Stimulated activated CD8-positive, alpha-beta memory T cell treated with anti-CD3 and anti-CD28 coated beads, Interleukin-4, amount 100 ng/mL, for 1 hour (primary cell): ENCODE measurements at places on chromosomes 3 and 15.

DNA sequence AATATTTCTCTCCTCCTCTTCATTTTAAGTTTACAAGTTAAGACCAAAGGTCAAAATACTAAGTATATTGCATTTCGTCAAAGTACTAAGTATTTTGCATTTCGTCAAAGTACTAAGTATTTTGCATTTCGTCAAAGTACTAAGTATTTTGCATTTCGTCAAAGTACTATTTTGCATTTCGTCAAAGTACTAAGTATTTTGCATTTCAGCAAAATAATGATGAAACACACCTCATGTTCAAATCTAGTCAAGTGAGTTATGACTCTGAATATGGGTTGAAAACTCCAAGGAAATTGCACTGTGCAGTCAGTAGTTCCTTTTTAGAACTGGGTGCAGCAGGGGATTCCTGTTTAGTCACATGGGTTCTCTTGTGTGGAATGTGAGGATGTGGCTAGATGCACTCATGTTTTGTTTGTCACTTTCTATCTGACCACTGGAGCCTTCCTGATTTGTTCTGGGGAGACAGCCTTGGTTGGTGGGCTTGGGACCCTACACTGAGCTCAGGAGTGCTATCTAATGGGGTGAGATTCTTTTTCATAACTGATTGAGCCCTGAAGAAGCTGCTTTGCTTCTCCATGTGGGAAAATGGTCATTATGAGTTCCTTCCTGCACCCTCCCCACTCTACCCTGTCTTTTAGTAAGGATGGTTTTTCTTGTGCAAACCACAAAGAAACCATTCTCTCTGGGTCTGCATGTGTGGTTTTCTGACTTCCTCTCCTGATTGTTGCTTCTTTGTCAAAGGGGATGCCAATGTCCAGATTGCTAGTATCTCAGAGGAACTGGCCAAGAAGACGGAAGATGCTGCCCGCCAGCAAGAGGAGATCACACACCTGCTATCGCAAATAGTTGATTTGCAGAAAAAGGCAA, 73.4 kb downstream of the CCK start:
- no peak for DNase-seq

DNA sequence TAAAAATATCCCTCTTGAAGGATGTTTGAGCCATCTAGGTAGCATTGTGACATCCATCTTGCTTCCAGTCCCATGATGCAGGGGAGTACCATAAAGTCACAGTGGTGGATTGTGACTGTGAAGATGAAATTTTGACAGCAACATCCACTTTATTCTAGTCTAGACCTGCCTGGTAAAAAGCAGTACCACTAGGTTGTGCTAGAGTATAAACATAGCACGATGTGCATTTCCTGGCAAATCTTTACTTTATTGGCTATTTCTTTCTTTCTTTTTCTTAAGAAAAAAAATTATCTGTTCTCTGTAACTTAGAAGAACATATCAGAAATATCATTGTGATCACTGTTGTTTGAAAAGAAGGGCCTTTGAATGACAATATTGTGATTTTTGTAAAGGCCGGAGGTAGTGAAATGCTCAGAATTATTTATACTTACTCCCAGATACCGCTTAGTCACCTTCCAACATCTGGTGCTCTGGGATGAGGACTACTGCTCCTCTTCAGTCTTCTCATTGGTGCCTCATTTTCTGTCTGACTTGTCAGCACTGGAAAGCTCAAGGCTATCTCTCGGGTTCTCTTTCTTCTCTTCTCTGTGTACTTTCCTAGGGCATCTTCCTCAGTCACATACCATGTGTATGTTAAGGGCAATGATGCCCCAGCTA, 35.6 kb downstream of the AGBL1 start:
- no peak for DNase-seq

DNA sequence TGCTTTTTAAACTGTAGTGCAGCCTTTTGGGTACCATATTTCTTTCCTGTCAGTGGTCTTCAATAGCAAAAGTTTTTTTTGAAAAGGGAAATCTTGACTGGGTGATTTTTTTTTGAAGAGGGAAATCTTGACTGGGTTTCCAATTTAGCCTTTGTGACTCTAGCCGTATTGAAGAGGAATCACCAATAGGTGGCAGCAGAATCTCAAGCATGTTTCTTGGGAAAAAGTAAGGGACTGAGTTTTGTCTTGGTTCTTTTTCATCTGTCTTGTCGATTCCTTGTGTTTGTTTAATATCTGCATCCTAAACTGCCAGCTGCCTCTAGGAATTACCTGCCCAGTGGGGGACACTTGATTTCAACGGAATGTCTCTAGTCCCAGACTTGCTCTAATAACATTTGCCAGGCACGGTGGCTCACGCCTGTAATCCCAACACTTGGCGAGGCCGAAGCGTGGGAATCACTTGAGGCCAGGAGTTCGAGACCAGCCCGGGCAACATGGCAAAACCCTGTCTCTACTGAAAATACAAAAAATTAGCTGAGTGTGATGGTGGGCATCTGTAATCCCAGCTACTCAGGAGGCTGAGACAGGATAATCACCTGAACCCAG, 89.2 kb downstream of the RBPMS2 start:
- DNase-seq: no peak

DNA sequence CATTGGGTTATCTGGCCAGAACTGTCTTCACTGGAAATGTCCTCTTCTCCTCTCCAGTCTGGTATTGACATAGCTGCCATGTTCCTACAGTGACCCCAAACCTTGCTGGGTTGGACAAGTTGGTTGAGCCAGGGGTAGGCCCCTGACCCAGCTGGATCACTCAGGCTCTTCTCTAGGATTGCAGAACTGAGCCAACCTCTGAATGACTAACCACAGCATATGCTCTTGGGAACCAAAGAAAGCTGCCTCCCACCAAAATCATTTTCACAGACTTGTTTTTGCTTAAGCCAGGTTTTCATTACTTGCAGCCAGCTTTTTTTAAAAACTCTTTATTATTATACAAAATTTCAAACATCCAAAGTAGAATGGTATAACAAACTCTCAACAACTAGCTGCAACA, 41.4 kb downstream of the FSIP1 start:
- no peak for DNase-seq

- DNase-seq: no peak
Observed at GRCh38 chr15:61380270-61380669, 151.2 kb upstream of the RORA start.

- DNase-seq: no peak
Observed at GRCh38 chr3:58711871-58712270, 45.3 kb upstream of the FAM3D start.

DNA sequence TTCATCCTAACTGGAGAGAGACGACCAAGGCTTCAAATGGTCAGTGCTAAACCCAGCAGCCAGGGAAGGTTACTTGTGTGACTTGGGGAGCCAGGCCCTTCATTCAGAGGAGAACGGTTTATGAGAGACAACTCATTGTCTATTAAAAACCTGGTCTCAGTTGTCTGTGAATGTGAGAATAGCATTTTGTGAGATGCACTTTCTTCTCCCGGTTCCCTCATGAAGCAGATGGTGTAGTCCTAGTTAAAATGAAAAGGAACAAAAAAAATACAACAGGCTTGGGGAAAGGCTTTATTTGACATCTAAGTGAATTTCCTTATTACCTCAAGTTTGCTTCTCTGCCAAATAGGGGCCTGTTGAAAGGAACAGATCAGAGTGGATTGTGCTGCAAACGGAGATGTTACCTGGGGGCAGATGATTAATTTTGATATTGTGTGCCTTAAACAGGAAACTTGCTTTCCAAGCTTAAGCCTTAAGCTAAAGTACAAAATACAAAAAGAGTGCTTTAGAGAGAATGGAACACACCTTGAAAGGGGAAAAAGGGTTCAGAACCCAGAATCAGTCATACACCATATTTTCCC, 202.7 kb upstream of the BHLHE40 start:
- DNase-seq: no peak

DNA sequence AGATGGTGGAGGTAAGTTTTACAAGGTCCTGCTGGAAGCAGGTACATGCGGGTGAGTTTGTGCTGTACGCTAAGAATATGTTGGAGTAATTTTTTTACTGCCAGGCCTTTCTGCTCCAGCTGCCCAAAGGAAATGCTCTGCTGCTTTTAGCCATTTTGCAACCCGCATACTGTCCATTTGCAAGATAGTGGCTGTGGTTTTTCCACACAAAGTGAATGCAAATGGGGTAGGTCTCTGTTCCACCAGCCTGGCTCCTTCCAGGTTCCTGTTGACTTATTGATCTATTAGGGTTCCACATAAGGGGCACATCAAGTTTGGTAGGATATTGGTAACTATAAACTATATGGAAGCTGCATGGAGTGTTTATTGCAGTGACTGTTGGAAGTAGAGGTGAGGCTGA, 227.1 kb downstream of the SI start:
- DNase-seq: no peak

GRCh38 chr15:89761009-89761831, 10.2 kb upstream of the MESP1 start:
- no peak for DNase-seq

GRCh38 chr3:173730391-173730790, 332.8 kb downstream of the NLGN1 start:
- DNase-seq: no peak

DNA sequence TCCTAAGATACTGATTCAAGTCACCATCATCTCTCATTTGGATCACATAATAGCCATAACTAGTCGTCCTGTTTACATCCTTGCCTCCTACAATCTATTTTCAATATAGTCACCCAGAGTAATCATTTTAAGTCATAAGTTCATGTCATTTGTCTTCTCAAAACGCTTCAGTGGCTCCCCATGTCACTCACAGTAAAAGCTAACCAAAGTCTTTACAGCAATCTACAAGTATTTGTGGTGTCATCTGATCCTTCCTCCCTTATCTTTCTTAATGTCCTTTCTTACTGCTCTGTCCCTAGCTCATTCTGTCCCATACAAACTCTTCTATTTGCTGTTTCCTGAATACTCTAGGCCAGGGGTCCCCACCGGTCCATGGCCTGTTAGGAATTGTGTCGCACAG, 28.8 kb downstream of the GBE1 start:
- no peak for DNase-seq

DNA sequence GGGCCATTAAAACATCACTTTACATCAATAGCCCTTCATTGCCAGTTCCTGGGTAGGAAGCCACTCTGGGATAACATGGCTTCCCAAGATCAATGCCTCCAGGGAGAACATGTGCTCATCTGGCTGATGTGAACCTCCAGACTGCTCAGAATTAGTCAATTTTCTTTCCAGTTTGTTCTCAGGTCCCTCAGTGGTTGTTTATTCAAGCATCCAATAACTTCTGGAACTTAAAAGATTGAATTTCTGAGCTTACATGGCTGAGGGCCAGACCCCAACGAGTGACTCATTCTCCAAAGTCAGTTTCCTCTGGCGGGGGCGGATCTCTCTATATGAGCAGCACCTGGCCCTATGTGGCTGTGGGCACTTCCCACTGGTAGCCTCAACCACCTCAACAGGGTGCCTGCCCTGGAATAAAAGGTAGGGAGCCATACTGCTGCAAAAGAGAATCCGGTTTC, 34.0 kb downstream of the LYZL4 start:
- DNase-seq: no peak

DNA sequence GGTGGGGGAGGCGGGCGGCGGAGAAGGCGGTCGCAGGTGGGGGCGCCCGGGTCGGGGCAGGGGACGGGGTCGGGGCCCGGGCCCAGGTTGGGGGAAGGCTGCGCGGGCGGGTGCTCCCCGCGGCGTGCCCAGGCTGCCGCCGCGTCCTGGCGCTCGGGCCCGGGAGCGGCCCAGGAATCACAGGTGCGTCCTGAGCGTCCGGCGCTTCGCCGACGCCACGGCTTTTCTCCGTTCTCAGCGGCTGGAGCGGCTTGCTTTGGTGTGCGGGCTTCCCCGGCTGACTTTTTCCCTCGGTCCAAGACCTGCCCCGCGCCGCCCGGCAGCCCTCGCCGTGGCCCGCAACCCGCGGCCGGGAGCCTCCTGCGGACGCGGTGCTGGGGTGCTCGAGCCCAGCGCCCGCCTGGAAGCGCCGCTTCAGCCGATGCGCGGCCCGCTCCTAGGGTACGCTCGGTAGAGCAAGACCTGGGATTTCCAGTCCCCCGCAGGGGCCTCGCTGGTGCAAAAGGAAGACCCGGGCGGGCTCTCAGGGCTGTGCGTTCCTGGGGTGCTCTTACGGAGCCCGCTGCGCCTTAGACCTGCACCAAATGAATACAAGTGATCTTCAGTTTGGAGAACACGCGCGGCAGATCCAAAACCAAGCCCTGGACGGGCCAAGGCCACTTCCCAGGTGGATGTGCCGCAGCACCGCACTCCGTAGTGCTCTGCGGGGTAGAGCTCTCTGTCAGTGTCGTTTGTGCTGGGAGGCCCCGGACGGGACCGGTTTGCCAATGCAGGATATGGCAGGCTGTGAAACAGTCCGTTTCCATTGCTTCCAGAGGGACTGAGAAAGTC, 639 bp downstream of the NIPA1 start:
- DNase-seq: no peak

GRCh38 chr15:58441376-58442070, 9.7 kb downstream of the LIPC start:
- DNase-seq: no peak

DNA sequence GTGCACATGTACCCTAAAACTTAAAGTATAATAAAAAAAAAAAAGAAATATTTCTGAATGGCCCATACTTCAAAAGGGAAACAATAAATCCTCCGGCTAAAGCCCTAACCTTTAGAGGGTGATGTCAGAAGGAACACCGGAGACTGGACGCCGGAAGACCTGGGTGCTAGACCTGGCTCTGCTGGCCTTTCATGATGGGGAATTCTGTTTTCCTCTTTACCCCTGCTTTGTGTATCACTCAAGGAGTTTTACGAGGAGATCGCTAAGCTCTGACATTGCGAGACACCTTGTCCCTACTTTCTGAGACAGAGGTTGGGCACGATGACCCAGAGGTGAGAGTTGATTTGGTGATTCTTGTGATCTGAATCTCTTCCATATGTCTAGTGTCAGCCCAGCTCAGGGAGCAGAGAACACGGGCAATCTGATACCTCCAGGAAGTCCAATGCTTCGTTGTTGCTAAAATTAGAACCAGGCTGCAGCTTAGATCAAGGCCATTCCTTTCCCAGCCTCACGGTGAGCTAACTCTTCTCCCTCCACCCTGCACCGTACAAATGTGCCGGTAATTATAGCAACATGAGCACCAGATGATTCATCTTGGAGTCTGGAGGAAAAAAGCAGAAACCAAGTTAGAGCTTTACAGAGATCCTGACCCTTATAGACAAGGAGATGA, 42.0 kb upstream of the CFAP161 start:
- no peak for DNase-seq
